ENCODE measurements at places on chromosomes 5 and 9.

GRCh38 chr5:59622848-59623247 is 270.7 kb downstream of the PDE4D start:
- DNase-seq: no peak

GRCh38 chr5:858726-859125 is 7.9 kb upstream of the ZDHHC11 start:
- DNase-seq: no peak

GRCh38 chr5:37787742-37788141 is 52.1 kb downstream of the GDNF start:
- no peak for DNase-seq

GRCh38 chr9:133534346-133535291 is at the start of gene ADAMTSL2:
Gene ADAMTSL2 (plus strand): TSS chr9:133534704. CDS start chr9:133536713, 2,009 bp downstream.
- DNase-seq: no peak

GRCh38 chr9:22079873-22080341 is 70.8 kb upstream of the CDKN2B start:
- no peak for DNase-seq

GRCh38 chr9:21154018-21154608 is 12.3 kb downstream of the IFNA21 start:
- DNase-seq: no peak

DNA sequence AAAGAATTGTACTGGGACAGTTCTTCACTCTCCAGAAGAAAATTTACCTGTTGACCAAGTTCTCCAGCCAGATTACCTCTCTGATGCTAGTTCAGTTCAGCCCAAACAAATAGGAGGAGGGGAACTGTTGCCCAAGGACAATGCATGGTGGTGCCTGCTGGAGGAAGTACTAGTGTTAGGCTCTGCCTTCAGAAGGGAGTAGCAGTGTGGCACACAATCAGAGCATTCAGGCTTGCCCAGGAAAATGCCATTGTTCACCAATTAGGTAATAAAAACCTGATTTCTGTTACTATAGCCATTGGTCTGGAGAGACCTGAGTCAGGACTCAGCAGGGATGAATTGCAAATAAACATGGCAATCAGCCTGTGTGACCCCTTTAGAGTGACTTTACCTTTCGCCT is 720.8 kb upstream of the ZNF608 start:
- DNase-seq: no peak

DNA sequence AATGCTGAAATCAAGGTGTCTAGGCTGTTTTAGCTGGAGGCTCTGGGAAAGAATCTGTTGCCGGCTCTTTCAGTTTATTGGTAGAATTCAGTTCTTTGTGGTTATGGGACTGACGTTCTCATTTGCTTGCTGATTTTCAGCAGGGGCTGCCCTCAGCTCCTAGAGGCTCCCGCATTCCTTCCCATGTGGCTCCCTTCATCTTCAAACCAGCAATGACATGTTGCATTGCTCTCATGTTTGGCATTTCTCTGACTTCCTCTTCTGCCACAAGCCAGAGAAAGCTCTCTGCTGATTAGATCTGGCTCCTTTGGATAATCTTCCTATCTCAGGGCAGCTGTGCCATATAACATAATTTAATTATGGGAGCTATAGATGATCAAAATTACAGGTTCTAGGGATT is 360.3 kb downstream of the LRRC70 start:
- DNase-seq: no peak

- DNase-seq: no peak
Measured at GRCh38 chr5:41057231-41057630, 13.9 kb downstream of the MROH2B start.

- DNase-seq: no peak
Measured at GRCh38 chr5:78361631-78361993, 1.2 kb downstream of the SCAMP1 start.

DNA sequence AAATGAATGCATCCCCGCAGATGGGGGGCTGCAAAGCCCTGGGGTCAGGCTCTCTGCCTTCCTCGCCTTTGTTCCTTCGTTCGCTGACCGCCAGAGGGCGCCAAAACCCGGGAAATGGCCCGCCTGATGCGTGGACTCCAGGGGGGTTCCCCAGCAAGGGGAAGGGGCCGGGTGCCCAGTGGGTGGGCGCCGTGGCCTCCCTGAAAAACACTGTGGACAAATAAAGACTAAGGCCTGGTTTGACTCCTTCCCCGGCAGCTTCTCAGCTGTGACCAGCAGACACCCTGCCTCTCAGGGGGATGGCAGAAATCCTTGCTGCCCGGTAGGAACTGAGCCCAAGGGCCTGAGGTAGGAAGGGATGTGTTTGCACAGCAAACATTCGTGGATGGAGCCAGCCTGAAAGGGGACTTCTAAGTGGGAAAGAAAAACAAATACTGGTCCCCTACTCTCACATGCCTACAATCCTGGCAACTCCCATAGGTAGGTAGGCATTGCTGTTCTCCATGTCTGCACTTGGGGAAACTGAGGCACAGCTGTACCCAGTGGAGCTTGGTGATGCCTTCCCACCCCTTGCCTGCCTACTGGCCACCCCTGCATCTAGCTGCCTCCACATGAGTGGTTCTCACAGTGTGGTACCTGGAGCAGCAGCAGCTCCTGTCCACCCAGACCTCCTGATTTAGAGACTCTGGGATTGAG is 57.7 kb downstream of the DUSP1 start:
- peak; percentile 52 for DNase-seq

DNA sequence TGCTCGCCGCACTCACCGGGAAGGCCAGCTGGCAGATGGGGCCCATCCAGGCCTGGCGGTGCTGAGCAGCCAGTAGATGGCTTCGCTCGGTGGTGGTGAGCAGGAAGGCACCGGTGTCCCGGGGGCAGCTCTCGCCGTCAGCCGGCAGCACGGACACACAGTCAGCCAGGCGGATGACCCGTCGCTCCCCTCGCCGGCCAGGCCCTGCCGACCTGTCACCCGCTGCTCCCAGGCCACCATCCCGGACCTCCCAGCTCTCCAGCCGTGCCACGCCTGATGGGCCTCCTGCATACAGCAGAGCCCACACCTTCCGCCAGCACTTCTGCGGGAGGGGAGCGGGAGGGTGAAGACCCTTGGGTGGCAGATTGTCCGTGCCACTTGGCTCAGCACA is 1.4 kb downstream of the DOK3 start:
- DNase-seq: no peak

DNA sequence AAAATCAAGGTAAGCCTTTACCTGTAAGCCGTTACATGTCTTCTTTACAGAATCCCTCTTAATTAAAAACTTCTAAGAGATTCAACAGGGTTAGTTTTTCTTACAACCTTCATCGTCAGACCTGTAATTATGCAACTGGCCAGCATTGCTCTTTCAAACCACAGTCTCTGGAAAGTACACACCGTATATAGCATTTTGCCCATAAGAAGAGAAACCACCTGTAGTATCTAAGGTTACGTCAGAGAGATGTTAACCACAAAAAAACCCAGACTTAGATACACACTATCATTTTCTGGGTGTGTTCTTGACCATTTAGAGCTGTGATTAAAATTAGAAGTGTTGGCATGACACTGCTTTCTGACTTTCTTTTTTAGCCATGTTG is 140.0 kb downstream of the MUSK start:
- DNase-seq: no peak

- DNase-seq: no peak
Measured at GRCh38 chr9:88307136-88307535, 81.1 kb upstream of the SPIN1 start.

DNA sequence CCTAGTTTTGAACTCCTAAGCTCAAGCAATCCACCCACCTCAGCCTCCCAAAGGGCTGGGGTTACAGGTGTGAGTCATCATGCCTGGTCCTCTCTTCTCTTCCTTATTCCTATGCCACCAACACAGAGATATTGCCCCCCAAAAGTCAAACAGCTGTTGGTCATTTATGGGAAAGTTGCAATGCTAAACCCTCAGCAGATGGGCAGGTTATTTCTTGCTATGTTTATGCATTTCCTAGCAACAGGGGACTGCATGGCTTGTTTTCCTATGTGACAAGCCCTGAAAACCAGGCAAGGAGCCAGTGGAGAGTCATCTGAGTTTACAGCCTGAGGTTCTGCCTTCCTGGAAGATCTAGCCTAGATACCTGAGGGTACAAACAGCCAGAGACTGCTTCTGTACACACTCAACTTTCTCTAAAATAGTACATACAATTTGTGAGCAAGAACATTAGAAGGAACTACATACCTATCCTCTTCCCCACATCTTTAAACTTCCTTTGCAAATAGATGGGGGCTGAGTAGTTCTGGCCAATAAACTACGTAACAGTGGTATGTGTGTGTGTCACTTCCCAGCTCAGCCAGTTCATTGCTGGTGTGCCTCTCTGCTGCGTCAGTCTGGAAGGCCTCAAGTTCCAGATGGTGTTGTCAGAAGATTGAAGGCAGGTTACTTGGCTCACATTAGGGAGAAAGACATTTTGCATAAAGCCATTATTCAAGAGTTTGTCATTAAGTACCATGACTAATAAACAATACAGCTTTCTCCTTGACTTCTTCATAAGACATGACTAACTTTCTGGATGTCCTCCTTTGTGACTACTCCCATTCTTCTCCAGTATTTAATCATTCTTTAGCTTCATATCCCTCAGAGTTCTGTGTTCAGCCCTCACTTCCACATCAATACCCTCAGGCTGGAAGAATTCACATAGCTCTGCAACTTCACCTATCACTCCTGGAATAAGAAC is 65.3 kb downstream of the CSNK1A1 start:
- DNase-seq: no peak

All from stimulated activated CD8-positive, alpha-beta memory T cell treated with anti-CD3 and anti-CD28 coated beads, Interleukin-7, amount 100 ng/mL, for 1 hour (primary cell).